ENCODE measurements at places on chromosomes 2 and 18.

DNA sequence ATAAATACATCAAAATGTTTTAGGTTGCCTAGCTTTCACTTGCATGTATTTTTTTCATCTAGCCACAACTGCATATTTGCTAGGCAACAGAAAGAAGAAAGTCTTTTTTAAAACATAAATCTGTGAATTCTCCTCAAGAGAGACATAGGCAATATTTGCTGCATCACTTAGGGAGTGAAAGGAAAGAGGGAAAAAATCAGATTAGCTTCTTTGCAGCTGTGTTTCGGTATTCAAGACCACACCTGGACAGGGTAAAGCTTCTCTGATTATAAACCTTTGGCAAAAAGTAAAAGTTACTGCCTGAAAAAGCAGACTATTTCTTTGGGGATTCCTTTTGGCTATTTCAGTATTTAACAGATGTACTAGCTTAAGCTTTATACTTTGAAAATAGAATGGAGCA lies 280.9 kb upstream of the ZSWIM2 start:
- DNase-seq = no peak

DNA sequence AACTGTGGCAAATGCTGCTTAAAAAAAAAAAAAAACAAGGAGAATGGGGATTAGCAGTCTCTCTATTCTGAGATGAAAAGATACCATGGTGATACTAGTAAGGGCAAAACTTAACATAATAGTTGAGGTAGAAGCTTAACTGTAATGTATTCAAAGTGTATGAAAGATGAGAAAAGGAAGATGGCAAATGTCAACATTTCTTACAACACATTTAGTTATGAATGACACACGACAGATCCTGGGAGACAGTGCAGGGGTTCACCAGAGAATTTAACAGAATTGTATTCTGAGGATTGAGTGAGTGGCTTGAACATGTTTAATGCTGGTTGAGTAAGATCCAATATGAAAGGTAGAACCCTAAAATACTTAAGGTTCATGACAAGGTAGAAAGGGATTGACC lies 52.7 kb downstream of the CUL3 start:
- DNase-seq = no peak

DNA sequence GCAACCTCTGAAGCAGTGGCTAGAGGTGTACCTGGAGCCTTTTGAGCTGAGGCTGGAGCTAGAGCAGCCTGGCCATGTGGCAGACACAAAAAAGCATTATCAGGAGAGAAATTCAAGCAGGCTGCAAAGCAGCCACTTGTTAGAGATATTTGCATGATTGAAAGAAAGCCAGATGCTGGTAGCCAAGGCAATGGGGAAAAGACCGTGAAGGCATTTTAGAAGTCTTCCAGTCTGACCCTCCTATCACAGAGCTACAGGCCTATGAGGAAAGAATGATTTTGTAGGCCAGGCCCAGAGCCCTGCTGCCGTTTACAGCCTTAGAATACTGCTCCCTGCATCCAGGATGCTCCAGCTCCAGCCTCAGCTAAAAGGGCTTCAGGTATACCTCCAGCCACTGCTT lies 41.4 kb upstream of the TNP1 start:
- no peak for DNase-seq

- DNase-seq = no peak
These were observed 188.2 kb downstream of the PRKCE start for GRCh38 chr2:45839508-45840251.
